ENCODE measurements at places on chromosomes 11 and 22. TPM values are rescaled to one million over a fixed set of nuclear protein-coding genes. Genes with fewer than 3 reads are reported as not detected.

DNA sequence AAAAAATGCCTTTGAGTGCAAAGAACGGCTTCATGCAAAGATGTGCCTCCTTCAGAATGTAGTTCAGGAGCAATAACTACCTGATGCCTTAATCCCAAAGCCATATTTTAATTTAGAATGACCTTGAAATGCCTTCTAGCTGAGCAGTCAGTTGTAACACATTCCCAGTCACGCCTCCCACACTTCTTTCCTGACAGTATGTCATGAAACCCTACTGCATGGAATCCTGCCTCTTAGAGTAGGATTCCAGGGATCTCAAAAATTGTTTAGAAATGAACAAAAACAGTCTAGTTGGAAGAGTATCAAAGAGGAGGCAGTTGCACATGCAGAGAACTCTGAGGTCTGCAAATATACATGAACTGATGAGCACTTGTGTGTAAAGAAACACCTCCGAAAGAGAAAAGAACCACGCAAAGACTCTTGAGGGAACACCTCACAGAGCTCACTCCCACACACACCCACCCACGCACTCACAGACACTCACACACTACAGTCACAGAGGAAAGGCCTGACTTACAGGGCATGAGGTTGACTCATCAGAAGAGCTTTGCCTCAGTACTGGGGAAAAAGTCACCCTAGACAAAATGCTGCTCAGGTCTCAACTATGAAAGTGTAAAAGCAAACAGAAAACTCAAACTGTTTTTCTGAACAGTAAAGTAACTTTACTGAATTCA is 77.4 kb downstream of the GGTLC2 start:
- H3K27ac ChIP-seq = peak overlapping the region; percentile 74
- no peaks in the 10 kb centered on the region for H3K36me3 ChIP-seq
- DNase-seq = peak; percentile 87
- no peak overlapping the region for H3K4me3 ChIP-seq

GRCh38 chr11:22456993-22457762 is 119.0 kb downstream of the SLC17A6 start:
- no peaks in the 10 kb centered on the region for H3K27me3 ChIP-seq
- H3K27ac ChIP-seq = no peak overlapping the region
- DNase-seq = no peak
- H3K36me3 ChIP-seq = no peaks in the 10 kb centered on the region

- no peak overlapping the region for H3K27ac ChIP-seq
- H3K4me1 ChIP-seq = peaks cover 31% of the 10 kb centered on the region
- peak overlapping the region; percentile 92 for H3K4me3 ChIP-seq
- H3K27me3 ChIP-seq = no peaks in the 10 kb centered on the region
- H3K36me3 ChIP-seq = peaks cover 27% of the 10 kb centered on the region
These were observed 212 bp downstream of the HRAS start for GRCh38 chr11:535210-535518.

DNA sequence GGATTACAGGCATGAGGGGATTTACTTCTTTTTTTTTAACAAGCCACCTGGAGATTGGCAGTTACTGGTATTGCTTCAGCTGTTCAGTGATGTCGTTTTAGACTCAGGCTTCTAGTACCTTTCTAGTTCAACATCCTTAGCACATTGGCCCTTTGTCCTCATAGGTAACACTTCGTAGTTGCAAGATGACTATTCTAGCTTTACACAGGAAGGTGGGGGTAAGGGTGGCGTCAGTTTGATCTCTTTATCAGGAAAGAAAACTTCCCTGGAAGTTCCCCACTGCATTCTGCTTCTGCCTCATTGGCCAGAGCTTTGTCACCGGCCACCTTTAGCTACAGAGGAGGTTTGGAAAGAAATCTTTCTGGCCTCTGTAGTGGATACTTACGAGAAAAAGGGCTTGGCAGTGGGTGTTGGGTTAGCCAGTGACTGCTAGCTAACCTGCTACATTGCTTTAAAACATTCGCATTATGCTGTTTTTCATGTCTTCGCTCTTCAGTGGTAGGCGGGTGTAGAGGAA is 40.7 kb downstream of the SFI1 start:
- H3K36me3 ChIP-seq = no peaks in the 10 kb centered on the region
- H3K27ac ChIP-seq = no peak overlapping the region
- no peaks in the 10 kb centered on the region for H3K4me1 ChIP-seq
- DNase-seq = no peak

GRCh38 chr11:31443802-31444201 is 65.6 kb downstream of the IMMP1L start:
- H3K27me3 ChIP-seq = no peaks in the 10 kb centered on the region
- H3K36me3 ChIP-seq = peaks cover 7% of the 10 kb centered on the region
- no peak overlapping the region for H3K4me3 ChIP-seq
- H3K4me1 ChIP-seq = no peaks in the 10 kb centered on the region
- H3K27ac ChIP-seq = no peak overlapping the region

DNA sequence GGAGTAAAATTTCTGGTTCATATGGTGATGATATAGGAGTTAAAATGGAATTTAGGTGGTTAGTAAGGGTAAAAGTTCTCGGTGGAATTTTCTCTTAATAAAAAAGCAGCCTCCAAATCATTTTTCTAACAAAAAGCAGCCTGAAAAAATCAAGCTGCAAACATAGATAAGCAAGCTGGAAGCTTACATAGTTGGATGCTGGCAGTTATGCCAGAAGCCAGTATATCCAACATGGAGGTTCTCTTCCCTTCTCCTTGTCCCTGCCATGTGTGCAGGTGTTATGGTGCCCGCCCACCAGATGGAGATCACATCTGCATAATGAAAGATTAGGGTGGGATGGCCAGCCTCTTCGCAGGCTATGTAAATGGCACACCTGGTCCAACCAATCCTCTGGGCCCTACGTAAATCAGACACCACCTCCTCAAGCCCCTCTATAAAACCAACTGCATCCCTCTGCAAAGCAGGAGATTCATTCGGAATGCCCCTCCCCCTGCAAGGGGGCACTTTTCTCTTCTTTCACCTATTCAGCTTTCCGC is 22.4 kb downstream of the PIWIL3 start:
- no peaks in the 10 kb centered on the region for H3K27me3 ChIP-seq
- no peak overlapping the region for H3K4me3 ChIP-seq
- no peaks in the 10 kb centered on the region for H3K4me1 ChIP-seq

Gene NFAM1
- total RNA-seq = 12.6 TPM

- no peak for DNase-seq
- no peaks in the 10 kb centered on the region for H3K27me3 ChIP-seq
- no peaks in the 10 kb centered on the region for H3K36me3 ChIP-seq
- no peak overlapping the region for H3K4me3 ChIP-seq
These were observed 276.9 kb downstream of the FAM76B start for GRCh38 chr11:95512682-95513081.

Measured in upper lobe of right lung (tissue), 1 donor.